ENCODE measurements at places on chromosomes 7 and 10.

GRCh38 chr7:119392-120163 is 72.8 kb upstream of the FAM20C start:
- no peak for DNase-seq

DNA sequence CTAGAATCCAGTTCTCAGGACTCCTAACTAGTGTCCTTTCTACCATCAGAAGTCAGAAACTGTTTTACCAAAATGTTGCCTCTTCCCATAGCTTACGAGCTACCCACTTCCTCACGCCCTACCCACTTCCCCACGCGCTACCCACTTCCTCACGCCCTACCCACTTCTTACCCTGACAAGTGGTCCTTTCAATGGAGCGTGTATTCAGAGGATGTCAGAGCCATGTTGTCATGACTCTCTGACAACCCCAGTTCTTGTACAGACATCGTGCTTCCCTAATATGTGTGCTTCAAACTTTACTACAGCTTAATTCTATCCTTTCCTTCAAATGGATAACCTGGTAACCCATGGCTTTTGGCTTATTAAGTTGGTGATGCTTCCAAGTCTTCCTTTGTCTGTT is 84.8 kb upstream of the PHF14 start:
- no peak for DNase-seq

GRCh38 chr7:124898531-124898930 is 31.1 kb downstream of the POT1 start:
- no peak for DNase-seq

GRCh38 chr7:157622000-157622399 is 285.2 kb downstream of the DNAJB6 start:
- no peak for DNase-seq

DNA sequence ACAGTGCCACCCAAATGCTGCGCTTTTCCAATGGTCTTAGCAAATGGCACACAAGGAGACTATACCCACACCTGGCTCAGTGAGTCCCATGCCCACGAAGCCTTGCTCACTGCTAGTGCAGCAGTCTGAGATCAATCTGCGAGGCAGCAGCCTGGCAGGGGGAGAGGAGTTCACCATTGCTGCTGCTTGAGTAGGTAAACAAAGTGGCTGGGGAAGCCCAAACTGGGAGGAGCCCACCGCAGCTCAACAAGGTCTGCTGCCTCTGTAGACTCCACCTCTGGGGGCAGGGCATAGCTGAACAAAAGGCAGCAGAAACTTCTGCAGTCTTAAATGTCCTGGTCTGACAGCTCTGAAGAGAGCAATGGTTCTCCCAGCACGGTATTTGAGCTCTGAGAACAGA is 891.2 kb downstream of the PCDH15 start:
- DNase-seq: no peak

DNA sequence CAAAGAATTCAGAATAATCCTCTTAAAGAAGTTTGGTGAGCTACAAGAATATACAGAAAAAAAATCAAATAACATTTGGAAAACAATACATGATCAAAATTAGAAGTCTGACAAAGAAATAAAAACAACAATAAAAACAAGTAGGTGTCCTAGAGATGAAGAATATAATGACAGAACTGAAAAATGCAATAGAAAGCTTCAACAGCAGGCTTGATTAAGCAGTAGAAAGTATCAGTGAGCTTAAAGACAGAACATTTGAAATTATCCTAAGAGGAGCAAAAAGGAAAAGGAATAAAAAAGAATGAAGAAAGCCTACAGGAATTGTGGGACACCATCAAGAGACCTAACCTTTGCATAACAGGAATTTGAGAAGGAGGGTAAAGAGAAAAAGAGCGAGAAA is 238.8 kb downstream of the ZEB1 start:
- no peak for DNase-seq

DNA sequence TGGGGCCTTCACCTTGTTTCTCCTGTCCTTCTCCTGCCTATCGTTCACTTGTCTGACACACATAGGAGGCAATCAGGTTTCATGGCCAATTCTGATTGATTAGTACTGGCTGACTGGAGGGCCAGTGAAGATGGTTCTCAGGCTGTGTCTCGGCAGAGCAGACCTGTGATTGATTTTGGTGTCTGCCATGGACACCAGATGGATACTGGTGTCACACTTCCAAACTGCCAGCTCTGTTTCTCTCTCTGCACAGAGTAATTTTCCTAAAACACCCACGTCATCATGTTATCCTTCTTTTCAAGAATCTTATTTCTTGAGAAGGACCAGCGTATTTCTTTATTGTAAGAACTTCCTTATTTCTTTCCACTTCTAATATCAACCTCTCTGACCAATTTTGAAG is 117.1 kb downstream of the ICA1 start:
- no peak for DNase-seq

GRCh38 chr10:71631007-71631861 is 88.3 kb downstream of the C10orf105 start:
- no peak for DNase-seq

DNA sequence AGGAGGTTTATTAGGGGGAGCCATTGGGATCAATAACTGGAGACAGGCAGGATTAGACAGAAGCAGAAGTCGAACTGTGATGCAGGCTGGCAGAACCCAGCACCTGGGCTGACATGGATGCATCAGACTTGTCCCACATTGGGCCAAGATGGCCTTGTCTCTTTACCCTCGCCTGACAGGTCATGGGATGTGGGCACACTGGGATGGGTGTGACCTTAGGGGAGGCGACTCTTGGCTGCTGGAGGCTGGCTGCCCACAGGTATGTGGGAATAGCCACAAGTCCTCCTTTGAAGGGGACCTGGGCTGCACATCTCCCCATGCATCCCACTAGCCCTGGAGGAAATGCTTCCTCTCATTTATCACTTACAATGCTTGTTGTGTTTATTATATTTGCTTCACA is 17.3 kb downstream of the NFE2L3 start:
- DNase-seq: no peak

All from ELR (cell line).